ENCODE measurements at places on chromosomes 7 and 10.

DNA sequence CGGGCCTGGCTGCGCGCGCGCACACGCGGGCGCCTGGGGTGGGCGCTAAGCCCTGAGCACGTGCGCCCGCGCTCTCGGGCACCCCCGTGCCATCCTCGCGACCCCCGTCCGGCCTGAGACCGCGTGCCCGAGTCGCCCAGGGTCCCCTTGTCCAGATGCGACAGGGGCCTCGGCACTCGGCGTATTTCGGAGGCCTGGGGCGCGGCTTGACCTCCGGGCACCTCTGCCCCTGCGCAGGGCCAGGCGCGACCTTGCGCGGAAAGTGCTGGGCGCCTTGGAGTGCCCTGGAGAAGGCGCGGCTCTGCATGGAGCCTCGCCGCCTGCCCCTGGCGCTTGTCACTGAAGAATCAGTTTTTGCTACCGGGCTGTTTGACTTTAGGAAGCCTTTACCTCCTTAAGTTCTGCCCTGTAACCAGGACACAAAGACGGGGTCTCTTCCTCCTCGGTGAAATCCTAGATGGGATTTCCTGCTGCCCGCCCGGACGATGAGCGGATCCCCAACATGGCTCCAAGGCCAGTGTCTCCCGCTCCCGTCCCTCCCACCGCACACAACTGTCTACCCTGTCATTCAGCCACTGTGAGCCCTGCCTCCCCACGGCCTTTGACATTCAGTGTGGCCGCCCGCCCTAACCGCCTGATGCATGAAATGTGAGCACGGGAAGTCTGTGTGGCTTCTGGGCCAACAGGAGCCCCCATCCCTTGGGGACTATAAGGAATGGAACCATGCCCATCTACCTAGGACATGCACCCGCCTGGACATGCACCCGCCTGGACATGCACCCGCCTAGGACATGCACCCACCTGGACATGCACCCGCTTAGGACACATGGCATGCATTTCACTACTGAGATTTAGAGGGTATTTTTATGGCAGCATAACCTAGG is 1.1 kb upstream of the STK32C start:
- DNase-seq = no peak

GRCh38 chr7:88233828-88234227 is 14.0 kb upstream of the SRI start:
- DNase-seq = no peak

- DNase-seq = no peak
Observed at GRCh38 chr10:86960003-86960862, 1.8 kb downstream of the SNCG start.

DNA sequence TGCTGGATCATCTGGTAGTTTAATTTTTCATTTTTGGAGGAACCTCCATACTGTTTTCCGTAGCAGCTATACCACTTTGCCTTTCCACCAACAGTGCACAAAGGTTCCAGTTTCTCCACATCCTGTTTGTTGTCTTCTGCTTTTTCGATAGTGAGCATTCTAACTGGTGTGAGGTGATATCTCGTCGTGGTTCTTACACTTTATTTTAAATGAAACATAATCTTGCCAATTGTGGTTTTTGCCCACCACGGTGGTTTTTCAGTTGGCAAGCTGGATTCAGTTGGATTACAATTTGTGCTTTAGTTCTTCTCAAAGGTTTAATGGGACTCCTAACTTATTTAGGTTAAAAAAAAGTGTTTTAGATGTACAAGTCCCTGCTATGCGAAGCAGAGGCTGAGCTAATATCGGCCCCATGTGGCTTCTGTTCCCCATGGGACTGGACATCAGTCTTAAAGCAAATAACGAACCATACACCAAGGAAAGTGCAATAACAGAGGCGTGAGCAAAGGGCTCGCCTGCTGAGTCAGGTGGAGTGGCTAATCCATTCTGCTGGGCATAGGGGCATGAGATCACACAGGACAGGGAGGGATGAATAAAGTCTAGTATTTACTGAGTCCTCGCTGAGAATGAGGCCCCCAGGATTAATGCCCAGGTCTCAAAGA is 153.6 kb downstream of the AOAH start:
- DNase-seq = no peak

GRCh38 chr7:26102176-26102575 is 49.8 kb upstream of the NFE2L3 start:
- no peak for DNase-seq

GRCh38 chr7:123876557-123877256 is 31.7 kb downstream of the HYAL4 start:
- no peak for DNase-seq

DNA sequence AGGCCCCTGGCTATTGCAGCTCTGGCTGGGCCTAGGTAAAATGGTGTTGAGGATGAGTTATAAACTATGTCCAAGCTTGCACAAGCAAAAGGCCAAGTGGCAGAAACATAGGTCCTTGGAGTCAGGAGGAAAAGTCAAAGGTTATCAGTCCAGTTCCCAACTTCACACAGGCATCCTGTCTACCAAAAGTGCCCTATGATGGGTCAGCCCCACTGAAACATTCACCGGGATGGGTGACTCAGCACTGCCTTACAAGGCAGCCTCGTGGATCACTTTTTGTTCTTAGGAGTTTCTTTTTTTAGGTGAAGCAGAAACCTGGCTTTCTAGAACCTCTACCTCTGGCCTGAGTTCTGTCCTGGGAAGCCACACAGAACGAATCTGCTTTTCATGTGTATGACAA is 158.8 kb upstream of the LYZL2 start:
- no peak for DNase-seq

DNA sequence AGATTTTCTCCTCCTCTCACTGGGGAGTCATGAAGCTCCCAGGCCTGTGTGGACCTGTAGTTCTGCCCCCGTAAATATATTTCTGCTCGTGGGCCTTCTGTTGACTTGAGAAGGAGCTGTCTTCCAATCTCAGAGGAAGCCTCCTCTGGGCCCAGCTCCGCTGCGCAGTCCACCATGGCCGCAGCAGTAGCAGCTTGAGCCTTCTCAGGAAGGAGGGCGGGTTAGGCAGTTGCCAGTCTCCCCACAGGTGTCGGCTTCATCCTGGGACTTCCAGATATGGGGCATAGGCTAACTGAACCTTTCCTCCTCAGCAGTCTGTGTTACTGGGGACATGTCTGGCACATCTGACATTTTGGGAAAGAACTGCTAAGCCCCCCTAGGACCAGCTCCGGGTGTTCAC is 62.9 kb upstream of the TRIM8 start:
- no peak for DNase-seq

- DNase-seq = no peak
Observed at GRCh38 chr7:74269757-74270277, 15.6 kb upstream of the RFC2 start.

DNA sequence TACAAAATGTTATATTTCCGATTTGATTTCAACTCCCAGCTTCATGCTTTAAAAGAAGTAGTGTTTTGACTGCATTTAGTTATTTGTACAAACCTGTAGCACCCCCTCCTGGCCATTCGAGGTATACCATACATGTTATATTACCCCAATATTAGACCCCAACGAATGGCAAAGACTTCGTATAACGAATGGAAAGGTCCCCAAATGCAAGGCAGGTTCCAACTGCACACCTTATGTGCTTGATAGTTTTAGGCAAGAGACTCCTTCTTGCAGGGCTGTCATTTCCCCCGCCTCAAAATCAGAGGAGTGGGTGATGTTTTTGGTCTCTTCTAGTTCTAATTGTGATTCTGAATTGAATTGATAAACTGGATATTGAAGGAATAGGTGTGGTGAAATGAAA is 101.1 kb upstream of the TARP start:
- no peak for DNase-seq

DNA sequence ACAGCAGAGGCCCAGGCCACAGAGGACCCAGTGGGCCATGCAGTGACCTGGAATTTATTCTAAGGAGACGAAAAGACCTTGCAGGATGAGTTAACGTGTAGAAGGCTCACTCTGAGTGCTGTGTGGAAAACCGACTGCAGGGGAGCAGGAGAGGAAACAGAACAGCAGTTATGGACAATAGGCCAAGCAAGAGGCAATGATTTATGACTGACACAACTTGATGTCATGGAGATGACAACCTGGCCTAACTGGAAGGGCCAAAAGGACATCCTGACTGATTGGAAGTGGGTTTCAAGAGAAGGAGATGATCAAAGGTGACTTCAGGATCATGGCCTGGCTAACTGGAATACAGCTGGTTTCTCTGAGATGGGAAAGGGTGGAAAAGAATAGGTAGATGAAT is 70.2 kb upstream of the RAPGEF5 start:
- no peak for DNase-seq

DNA sequence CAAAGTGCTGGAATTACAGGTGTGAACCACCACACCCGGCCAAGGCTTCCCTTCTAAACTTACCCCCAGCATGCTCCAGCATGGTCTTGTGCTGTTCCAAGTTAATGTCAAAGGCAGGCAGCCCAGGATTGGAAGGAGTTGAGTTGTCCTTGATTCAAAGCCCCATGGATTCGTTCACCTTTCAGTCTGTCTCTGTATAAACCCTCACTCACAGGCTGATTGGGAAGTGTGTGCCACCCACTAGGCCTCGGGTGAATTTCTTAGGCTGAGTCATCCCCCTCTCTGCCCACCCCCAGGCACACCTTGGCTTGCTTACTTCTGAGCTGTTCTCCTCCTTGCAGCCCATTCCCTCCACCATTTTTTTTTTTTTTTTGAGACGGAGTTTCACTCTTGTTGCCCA is 13.3 kb upstream of the PRDX3 start:
- DNase-seq = no peak

DNA sequence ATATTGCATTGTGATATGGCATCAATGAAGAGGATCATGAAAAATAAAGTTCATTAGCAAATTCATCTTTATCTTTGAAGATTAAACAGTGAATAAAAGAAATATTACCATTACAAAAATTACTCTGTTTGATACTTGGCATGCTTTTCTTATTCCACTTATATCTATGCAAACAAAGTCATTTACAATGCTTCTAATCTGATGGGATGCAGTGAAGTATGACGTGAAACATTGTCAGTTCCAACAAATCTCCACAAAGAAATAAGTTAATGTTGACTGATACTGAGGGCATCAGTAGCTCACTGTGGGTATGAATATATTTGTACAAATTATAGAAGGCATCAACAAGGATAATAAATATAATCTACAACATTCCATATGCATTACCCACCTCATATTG is 672.8 kb upstream of the POT1 start:
- no peak for DNase-seq

- DNase-seq = no peak
Observed at GRCh38 chr10:51029172-51029641, 45.1 kb upstream of the PRKG1 start.

Data from amygdala (tissue), 56 donors.